Activated naive CD4-positive, alpha-beta T cell treated with anti-CD3 and anti-CD28 coated beads for 36 hours (primary cell): ENCODE measurements at places on chromosomes 11 and 22.
A peak's percentile ranks its signal among the peaks of the same experiment; 100 is the strongest.

- no peak overlapping the region for H3K4me3 ChIP-seq
- H3K36me3 ChIP-seq = no peaks in the 10 kb centered on the region
- no peak for DNase-seq
These were observed 71.7 kb downstream of the PKNOX2 start for GRCh38 chr11:125236072-125236825.

DNA sequence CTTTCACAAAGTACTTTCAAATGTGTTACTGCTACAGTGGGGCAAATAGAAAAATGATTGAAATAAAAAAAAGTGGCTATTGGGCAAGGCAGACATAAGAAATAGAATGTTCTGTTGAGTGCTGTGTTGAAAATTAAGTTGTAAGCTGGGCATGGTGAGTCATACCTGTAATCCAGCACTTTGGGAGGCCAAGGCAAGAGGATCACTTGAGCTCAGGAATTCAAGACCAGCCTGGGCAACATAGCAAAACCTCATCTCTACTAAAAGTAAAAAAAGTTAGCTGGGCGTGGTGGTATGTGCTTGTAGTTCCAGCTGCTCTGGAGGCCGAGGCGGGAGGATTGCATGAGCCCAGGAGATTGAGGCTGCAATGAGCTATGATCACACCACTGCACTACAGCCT, 26.9 kb upstream of the LDHA start:
- H3K4me1 ChIP-seq = no peaks in the 10 kb centered on the region
- H3K4me3 ChIP-seq = no peak overlapping the region
- DNase-seq = no peak
- H3K27ac ChIP-seq = no peak overlapping the region
- no peaks in the 10 kb centered on the region for H3K27me3 ChIP-seq
- H3K36me3 ChIP-seq = peaks cover 26% of the 10 kb centered on the region

DNA sequence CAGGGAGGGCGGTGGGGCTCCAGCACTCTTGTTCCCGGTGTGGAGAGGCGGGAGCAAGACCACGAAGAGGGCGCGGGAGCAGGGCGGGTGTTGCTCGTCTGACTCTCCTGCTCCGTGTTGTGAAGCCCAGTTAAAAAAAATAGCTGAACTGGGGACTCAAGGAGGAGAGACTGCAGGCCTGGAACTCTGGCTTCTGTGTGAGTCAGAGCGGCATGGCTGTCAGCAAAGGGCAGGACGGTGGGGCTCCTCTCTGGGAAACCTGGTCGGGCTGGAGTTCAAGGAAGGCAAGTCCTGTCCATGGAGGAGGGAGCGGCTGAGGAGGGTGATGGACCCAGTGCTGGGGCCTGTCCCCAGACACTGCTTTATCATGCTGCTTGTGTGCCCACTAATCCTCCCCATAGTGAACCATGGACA, 152.3 kb downstream of the FEZ1 start:
- no peak overlapping the region for H3K27ac ChIP-seq
- H3K4me1 ChIP-seq = no peaks in the 10 kb centered on the region
- no peak for DNase-seq
- no peak overlapping the region for H3K4me3 ChIP-seq
- peaks cover 8% of the 10 kb centered on the region for H3K27me3 ChIP-seq

DNA sequence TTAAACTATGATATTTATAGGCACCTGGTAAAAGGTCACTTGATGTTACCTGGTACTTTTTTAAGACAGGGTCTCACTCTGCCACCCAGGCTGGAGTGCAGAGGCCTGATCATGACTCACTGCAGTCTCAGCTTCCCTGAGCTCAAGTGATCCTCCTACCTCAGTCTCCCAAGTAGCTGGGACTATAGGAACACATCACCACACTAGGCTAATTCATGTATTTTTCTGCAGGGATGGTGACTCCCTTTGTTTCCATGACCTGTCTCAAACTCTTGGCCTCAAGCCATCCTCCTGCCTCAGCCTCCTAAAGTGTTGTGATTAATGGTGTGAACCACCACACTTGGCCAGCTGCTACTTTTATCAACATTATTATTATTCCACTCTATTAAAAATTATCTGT, 47.6 kb downstream of the OR4C45 start:
- H3K4me3 ChIP-seq = no peak overlapping the region
- peaks cover 2% of the 10 kb centered on the region for H3K4me1 ChIP-seq
- no peak overlapping the region for H3K27ac ChIP-seq
- H3K27me3 ChIP-seq = no peaks in the 10 kb centered on the region
- no peaks in the 10 kb centered on the region for H3K36me3 ChIP-seq

DNA sequence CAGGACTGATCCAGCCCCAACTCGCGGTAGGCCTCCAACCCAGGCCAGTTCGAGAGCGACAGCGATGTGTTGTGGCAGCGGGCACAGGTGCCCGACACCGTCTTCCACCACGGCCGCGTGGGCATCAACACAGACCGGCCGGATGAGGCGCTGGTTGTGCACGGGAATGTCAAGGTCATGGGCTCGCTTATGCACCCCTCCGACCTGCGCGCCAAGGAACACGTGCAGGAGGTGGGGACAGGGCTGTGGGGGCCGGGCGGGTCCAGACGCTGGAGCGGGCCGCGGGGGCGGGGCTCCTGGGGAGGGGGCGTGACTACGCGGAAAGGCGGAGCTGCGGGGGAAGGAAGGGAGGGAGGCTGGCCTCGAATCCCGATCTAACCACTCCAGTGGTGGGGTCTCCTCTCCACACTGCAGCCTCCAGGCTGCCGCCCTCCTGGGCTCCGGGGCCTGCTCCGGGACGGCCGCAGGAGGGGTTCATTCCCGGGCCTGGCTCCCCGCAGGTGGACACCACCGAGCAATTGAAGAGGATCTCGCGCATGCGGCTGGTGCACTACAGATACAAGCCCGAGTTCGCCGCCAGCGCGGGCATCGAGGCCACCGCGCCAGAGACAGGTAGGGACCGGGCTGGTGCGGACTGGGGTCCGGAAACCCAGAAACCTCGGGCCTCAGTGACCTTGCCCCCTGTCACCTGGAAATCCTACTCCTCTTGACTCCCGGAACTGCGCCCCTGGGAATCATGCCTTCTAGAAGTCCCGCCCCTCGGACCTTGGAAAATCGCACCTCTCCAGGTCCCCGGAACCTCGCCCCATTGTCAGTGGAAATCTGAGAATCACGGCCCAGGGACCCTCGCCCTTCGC, 14.9 kb downstream of the TMEM258 start:
- H3K4me1 ChIP-seq = peaks cover 14% of the 10 kb centered on the region
- no peak overlapping the region for H3K4me3 ChIP-seq
- no peaks in the 10 kb centered on the region for H3K36me3 ChIP-seq

DNA sequence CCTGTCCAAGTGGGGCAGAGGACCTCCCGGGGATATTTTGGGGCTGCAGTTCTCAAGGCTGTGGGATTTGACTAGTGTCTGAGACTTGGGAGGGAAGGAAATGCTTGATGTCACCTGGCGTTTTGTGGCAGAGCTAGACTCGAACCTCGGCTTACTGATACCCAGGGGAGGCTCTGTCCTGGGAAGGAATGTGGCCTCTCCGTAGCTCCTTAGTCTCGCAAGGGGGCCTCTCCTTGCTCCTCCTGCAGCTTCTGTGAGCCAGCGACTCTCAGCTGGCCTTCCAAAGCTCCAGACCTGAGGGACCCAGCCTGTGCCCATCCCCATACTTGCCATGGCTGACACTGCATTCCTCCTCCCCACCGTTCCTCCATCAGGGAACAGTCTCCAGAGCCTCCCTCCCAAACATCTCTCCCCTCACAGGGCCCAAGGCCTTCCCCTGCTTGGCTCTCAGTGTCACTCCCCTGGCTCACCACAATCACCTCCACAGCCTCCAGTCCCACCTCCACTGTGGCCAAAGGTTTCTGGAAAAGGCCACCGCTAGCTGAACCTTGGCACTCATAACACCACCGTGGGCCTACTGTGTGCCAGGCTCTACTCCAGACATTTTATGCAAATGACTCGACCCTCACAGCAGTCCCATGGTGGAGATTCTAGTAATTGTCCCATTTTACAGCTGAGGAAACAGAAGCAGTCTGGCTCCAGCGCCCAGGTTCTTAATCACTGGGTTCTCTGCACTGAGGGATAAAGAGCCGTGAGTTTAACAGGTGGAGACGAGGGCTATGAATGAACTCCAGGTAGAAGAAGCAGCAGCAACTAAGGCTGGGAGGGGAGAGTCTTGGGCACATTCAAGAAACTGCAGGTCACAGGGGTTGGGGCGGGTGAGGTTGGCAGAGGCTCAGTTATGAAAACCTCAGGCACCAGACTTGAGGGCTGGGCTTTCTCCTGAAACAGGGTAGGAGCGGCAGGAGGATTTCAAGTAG, 12.1 kb downstream of the P2RY2 start:
- peak; percentile 1 for DNase-seq
- H3K27me3 ChIP-seq = no peaks in the 10 kb centered on the region
- no peaks in the 10 kb centered on the region for H3K36me3 ChIP-seq
- H3K4me3 ChIP-seq = no peak overlapping the region

- no peaks in the 10 kb centered on the region for H3K36me3 ChIP-seq
- no peaks in the 10 kb centered on the region for H3K27me3 ChIP-seq
- H3K4me3 ChIP-seq = no peak overlapping the region
- H3K27ac ChIP-seq = no peak overlapping the region
These were observed 31.2 kb downstream of the IL18 start for GRCh38 chr11:112132737-112133136.

- no peaks in the 10 kb centered on the region for H3K27me3 ChIP-seq
- no peak overlapping the region for H3K27ac ChIP-seq
- H3K4me1 ChIP-seq = peaks cover 26% of the 10 kb centered on the region
- peaks cover 27% of the 10 kb centered on the region for H3K36me3 ChIP-seq
- no peak overlapping the region for H3K4me3 ChIP-seq
- DNase-seq = no peak
These were observed 53.4 kb downstream of the GRAMD1B start for GRCh38 chr11:123483466-123483865.

GRCh38 chr11:16956538-16957153, 57.6 kb downstream of the PLEKHA7 start:
- H3K27ac ChIP-seq = no peak overlapping the region
- H3K27me3 ChIP-seq = no peaks in the 10 kb centered on the region
- no peak overlapping the region for H3K4me3 ChIP-seq
- H3K4me1 ChIP-seq = no peaks in the 10 kb centered on the region
- DNase-seq = no peak

DNA sequence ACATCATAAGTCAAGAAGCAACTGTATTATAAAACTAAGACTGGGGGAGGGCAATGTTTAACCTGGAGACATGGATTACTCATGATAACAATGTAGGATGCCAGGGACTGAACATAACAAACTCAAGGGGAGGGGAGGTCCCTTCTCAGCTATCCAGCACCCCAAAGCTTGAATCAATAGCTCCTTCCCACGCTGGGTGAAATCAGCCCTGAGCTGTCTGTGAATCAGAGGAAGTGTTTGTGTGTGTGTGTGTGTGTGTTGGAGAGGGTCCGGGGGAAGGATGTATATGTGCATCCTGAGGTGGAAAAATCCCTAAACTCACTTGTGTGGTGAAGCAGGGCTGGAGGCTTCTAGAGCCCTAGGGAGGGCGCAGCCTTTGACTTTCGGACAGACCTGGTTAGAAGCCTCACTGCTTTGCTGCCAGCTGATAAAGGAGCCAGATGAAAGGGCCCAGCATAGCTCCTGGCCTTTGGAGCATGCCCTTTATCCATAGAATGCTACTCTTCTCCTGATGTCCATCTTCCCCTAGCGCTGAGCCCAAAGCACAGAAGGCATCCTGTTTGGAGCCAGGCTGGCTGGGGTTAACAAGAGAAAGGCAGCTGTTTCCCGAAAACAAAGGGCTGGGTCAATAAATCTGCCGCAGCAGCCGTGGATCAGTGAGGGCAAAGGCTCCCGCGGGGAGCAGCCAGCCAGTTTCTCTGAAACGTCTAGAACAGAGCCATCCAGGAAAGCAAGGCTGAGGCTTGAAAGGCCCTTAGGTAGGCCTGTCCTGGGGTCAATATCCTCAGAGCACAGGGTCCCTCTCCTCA, 35.8 kb downstream of the TNKS1BP1 start:
- no peak overlapping the region for H3K27ac ChIP-seq
- DNase-seq = peak; percentile 20
- H3K36me3 ChIP-seq = no peaks in the 10 kb centered on the region
- H3K4me1 ChIP-seq = no peaks in the 10 kb centered on the region
- no peak overlapping the region for H3K4me3 ChIP-seq

- no peak overlapping the region for H3K4me3 ChIP-seq
- H3K27me3 ChIP-seq = no peaks in the 10 kb centered on the region
- peaks cover 56% of the 10 kb centered on the region for H3K36me3 ChIP-seq
- DNase-seq = no peak
These were observed 9.0 kb downstream of the INCENP start for GRCh38 chr11:62132689-62133293.

DNA sequence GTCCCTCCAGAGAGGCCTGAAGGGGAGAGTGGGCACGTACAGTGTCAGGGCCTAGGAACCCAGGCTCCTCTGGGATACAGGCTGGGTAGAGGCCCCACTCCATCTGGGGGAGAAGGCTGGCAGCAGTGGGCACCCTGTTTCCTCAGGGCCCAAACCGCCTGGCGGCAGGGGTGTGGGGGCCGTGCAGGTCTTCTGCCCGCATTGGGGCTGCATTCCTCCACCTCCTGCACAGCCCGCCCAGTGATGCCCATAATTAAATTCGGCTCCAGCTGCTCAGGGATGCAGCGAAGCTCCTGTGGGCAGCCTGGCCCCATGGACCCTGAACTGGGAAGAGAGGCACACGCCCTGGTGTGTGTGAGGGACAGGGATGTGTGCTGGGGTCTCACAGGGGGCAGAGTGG, 35.4 kb downstream of the KCNQ1OT1 start:
- no peak overlapping the region for H3K4me3 ChIP-seq
- H3K27me3 ChIP-seq = no peaks in the 10 kb centered on the region
- H3K27ac ChIP-seq = no peak overlapping the region
- DNase-seq = no peak
- H3K4me1 ChIP-seq = no peaks in the 10 kb centered on the region
- peaks cover 10% of the 10 kb centered on the region for H3K36me3 ChIP-seq

DNA sequence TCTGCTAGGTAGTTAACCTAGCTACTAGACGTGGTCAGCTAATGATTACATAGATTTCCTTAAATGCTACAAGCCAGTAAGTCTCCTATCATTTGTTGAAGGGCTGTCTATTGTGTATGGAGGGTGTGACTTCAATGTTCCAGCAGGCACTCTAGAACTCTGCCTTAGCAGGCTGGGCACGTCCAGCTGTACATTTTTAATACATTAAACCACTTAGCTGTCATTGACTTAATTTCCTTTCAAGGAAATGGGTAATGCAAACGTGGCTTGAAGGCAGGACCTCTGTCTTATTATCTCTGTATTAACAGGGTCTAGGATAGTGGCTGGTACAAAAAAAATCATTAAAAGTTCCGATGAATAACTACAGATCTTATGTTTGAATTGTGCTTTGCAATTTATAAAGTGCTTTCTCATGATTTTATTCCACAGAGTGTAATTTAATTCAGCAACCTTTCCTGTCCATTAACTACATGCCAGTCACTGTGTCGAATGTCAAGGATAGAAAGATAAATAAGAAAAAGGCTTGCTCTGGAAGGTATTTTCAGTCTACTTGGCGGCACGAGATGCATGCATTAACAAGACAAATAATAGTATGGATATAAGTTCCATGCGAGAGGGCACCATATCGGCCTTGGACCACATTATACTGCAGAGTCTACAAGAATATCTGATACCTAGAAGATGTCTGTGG, 60.3 kb downstream of the APOL3 start:
- no peaks in the 10 kb centered on the region for H3K4me1 ChIP-seq
- H3K27me3 ChIP-seq = no peaks in the 10 kb centered on the region
- H3K36me3 ChIP-seq = no peaks in the 10 kb centered on the region
- no peak for DNase-seq
- no peak overlapping the region for H3K4me3 ChIP-seq

- no peak overlapping the region for H3K4me3 ChIP-seq
- H3K4me1 ChIP-seq = no peaks in the 10 kb centered on the region
- H3K27ac ChIP-seq = no peak overlapping the region
- H3K27me3 ChIP-seq = peaks cover 4% of the 10 kb centered on the region
- no peaks in the 10 kb centered on the region for H3K36me3 ChIP-seq
These were observed 205.5 kb downstream of the DSCAML1 start for GRCh38 chr11:117591316-117592039.
